Activated T-cell treated with anti-CD3 and anti-CD28 coated beads, Interleukin-2, amount 50 U/mL, for 24 hours (primary cell): ENCODE measurements at places on chromosomes 2 and 18.

DNA sequence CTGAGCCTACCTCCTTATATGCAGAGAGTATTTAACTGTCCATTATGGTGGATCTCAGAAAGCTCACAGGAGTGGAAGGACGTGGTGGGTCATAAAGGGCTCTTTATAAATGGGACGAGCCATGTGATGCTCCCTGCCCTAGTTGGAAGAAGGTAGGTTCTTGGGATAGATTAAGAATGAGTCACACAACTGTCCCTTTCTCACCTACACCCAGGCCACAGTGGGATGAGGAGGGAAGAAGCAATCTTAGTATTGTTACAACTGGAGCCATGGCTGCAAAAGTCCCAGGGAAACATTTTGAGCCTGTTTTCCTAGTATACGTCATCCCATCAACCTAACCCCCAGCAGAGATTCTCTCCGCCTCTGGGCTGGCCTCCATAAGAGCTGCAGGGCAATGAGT lies 229.9 kb downstream of the TTC32 start:
- DNase-seq: no peak

- no peak for DNase-seq
Measured at GRCh38 chr2:146602383-146602782, 1242.4 kb upstream of the ACVR2A start.

- no peak for DNase-seq
Measured at GRCh38 chr2:111632661-111633060, 251.3 kb downstream of the ANAPC1 start.

DNA sequence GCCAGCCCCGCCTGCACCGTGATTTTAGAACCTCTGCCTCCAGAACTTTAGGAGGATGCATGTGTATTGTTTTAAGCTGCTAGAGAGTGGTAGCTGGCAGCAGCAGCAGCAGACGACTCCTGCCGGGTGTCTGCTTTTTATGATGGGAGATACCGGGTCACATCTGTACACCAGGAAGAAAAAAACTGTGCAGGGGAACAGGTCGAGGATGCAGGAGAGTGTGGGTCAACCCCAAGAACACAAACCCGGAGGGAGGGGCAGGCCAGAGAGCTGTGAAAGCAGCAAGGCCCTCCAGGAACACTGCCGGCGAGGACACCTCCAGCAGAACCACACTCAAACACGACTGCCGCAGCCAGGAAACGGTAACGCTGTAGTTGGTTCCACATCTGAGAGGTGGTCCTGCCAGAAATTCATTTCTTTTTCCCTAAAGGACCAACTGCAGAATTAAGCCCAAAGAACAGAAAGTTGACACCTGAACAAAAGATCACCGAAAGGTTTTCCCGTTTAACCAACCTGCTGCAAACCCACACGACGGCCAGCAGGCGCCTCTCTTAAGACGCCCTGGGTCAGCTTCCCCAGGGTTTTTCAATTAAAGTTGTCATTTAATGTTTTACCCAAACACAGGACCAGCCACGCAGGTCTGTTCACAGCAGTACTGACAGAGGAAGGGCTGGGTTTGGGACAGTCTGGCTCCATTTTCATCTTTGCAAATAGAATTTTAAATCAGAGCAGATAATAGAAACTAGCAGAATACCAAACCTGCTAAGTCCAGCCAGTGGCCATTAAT lies 60.5 kb downstream of the NDUFA10 start:
- DNase-seq: peak; percentile 12

GRCh38 chr2:45857867-45858520 lies 206.5 kb downstream of the PRKCE start:
- no peak for DNase-seq

DNA sequence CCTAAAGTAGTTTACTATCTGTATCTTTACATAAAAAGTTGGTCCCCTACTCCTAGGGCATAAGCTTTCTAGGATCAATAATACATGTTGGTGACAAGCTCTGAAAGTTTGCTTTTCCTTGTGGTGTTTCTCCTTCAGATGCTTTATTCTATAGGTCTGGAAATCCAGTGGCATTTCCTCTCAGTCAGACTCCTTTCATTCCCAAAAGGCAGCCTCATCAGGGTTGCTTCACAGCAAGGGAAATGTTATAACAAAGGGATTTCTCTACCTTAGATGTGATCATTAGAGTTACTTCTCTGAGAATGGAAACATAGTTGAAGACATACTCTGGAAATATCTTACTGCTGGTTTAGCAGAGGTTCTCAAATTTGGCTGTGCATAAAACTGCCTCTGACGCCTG lies 1072.4 kb upstream of the ZEB2 start:
- no peak for DNase-seq

- DNase-seq: no peak
Measured at GRCh38 chr18:12463191-12463590, 55.5 kb downstream of the PRELID3A start.

- no peak for DNase-seq
Measured at GRCh38 chr18:54780285-54780861, 47.9 kb upstream of the RAB27B start.

GRCh38 chr2:123532994-123533393 lies 492.1 kb upstream of the CNTNAP5 start:
- DNase-seq: no peak

DNA sequence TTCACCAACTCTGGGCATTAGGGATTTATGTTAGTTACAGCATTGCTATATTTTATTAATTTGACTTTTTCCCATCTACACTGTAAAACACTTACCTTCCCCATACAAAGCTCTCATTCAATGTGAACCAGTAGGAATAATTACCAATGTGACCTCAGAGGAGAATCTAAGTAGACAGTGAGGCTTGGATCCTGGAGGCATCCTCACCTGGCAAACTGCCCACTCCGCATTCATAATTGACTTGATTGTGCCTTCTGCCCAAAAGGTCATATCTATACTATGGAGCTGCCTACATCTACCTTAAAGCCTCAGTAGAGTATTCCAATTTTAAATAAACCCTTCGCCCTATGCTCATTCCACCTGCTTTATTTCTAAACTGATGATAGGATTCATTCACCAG lies 45.4 kb upstream of the SCN1A start:
- DNase-seq: no peak

- DNase-seq: no peak
Measured at GRCh38 chr2:26139269-26140183, 33.4 kb upstream of the GAREM2 start.

DNA sequence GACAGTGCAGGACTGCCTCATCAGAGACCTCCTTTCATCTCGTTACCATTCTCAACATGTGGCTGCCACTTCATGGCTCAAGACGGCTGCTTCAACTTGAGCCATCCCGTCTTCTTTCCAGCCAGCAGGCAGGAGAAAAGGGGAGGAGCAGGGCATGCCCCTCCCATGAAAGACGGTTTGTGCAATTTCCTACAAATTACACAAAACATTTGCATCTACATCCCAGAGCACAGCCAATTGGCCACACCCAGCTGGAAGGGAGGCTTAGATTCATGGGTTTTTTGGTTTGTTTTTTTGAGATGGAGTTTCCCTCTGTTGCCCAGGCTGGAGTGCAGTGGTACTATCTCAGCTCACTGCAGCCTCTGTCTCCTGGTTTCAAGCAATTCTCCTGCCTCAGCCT lies 11.8 kb downstream of the UCN start:
- no peak for DNase-seq

DNA sequence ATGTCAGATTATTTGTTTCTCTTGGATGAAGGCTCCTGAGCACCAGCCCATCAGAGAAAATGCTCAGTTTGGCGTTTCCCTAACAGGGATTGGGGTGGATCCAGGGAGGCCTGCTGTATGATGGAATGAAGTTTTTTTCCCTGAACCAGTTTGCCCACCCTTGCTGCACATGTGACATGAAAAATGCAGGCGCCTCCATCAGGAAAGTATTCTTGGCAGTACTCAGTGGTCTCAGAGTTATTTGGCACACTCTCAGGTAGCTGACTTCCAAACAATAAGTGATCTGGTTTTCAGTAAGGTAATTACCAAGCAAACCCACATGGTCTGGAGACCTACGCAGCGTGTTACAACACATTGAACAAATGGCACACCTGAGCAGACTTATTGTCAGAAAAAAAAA lies 254.9 kb downstream of the PAX3 start:
- DNase-seq: no peak

DNA sequence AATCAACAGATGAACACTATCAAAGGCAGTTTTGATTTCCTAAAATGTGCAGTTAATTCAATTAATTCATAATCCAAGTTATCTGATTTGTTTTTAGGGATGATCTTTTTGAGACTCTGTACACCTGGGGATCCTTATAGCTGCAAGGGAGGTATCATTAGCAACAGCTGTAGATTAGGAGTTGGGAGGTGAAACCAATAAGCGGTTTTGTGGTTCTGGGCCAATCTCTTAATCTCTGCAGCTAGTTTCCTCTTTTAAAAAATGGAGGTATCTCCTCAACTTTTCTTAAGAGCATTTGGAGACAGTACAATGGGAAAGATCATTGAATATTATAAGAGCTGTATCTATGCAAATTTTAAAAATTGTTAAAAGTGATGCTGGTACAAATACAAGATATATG lies 126.0 kb downstream of the MC4R start:
- DNase-seq: no peak

GRCh38 chr2:1739322-1739957 lies 4.9 kb downstream of the PXDN start:
- DNase-seq: no peak

DNA sequence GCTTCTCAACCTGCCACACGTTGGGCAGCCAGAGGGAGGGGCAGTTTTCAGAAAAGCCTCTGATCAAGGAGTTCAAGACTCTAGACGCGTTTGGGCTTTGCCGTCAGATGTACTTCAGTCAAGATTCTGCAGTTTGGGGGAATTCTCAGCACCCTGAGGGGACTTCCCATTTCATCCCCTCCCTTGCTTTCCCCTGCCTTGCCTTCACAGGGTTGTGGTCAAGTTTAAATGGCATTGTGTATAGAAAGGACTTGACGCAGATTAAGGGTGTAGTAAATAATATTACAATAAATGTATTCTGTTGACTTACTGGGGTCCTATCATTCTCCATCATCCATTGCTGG lies 198.3 kb upstream of the NABP1 start:
- no peak for DNase-seq

DNA sequence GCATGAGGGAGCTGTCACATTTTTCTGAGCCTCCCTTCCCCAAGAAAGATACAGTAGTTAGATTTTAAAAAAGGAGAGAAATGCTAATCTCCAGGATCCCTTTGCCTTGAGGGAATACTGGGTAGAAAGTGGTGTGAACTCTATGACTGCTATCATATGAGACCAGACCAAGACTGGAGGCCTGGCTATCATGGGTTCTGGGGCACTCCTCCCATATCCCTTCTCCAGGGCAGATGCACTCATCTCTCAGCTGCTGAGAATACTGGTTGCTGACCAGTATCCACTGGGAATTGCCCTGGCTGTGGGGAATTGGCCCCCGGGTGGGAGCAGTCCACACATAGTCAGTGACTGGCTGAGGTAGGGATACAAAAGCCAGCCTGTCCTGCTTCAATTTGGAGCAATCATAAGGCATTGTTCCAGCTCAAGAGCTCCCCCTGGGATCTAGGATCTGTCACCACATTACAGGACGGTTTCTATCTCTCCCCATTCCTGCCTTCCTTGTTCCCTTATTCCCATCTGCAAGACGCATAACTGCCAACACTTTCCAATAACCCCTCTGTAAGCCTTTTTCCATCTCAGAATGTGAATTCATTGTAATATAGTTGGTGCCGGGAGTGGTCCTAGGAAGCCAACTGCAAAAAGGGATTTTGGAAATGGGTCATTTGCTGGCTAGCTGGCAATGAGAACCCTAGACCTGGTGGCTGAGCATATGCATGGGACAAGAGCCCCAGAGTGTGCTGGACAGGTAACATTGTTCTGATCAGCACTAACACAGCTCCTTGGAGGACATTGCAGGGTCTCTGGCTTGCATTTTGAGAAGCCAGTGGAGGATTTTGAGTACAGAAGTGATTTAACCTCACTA lies 35.4 kb upstream of the REEP1 start:
- DNase-seq: no peak

DNA sequence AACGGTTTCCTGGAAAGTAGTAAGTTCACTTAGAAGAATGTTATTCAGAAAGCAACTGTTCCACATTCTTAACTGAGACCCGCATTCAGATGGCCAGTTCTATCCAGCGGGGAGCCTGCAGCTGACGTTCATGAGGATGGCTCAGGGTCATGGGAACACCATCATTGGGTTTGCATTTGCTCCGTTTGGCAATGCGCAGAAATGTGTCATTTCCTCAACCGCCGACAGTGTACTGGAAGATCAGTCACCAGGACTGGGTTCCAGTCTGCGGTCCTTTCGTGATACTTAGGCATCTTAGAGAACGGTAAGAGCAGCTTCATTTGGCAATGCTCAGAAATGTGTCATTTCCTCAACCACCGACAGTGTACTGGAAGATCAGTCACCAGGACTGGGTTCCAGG lies 104.0 kb downstream of the DNER start:
- no peak for DNase-seq

GRCh38 chr2:120236316-120236715 lies 13.1 kb upstream of the TMEM185B start:
- DNase-seq: peak; percentile 23

DNA sequence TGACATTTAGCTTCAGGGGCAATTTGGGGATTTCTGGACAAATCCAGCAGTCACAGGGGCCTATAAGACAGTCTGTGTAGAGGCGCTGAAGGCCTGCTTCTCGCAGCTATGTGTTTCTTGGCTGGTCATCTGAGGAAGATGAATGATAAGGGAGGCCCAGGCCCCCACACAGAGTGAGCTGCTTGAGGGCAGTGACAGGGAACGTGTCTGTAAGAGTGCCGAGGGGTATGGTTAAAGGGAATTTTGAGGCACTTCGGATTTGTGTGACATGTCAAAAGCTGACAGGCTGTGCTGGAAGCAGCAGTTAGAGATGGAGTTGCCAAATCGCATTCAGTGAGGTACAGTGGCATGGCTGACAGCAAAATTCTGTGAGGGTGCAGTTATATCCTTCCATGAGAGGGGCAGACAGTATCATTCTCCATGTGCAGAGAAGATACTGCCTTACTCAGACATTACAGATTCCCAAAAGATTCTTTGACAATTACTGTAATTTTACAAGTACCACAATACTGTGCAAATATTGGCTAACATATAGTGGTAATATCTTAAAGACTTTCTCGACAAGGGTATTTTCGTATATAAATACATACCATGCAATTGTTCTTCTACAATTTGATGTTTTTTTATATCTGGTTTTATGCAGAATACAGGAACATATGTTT lies 74.0 kb downstream of the CERS6 start:
- DNase-seq: no peak

- DNase-seq: no peak
Measured at GRCh38 chr18:37409878-37410277, 155.7 kb downstream of the CELF4 start.

DNA sequence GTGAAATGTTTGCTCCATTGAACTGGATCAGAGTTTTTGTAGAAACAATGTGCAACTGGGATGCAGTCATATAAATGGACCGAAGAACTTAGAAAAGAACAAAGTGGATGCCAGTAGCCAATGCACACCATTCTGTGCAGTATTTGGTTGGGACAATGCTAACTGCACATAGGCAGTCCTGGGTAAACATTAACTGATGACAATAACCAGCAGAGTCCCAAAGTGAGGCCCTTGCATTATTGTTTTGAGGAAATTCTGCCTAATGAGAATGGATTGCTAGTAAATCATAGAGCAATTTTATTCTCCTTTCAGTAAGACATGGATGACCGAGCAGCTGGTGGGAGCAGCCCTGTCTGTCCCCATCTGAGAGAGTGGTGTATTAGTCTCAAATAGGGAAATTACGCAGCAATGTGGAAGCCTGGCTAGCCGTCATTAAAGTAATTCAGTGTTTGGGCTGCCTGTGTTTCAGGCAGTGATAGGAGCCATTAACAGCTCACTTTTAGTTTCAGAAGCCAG lies 94.9 kb downstream of the KCTD1 start:
- DNase-seq: no peak

- DNase-seq: no peak
Measured at GRCh38 chr2:22626621-22627020, 758.4 kb upstream of the KLHL29 start.
